ENCODE measurements at places on chromosomes 16 and 17.

GRCh38 chr17:58822148-58823050 lies 66.7 kb downstream of the PPM1E start:
- DNase-seq, result no peak

- DNase-seq, result no peak
Observed at GRCh38 chr16:63904182-63904581, 1217.7 kb downstream of the CDH11 start.

GRCh38 chr16:58121132-58121531 lies 8.0 kb downstream of the CFAP20 start:
- DNase-seq, result no peak

GRCh38 chr16:29974291-29975133 lies 844 bp downstream of the TAOK2 start:
- DNase-seq, result no peak

GRCh38 chr16:68481636-68482035 lies 33.3 kb upstream of the SMPD3 start:
- DNase-seq, result no peak

GRCh38 chr17:57286399-57287105 lies 30.2 kb downstream of the MSI2 start:
- no peak for DNase-seq

- DNase-seq, result no peak
Observed at GRCh38 chr17:19781488-19782458, 33.7 kb upstream of the ALDH3A1 start.

GRCh38 chr16:65117811-65118448 lies 3.9 kb downstream of the CDH11 start:
- DNase-seq, result no peak

GRCh38 chr17:10743316-10744009 lies 13.6 kb upstream of the TMEM220 start:
- DNase-seq, result no peak

GRCh38 chr16:75593825-75594820 lies 27.9 kb downstream of the GABARAPL2 start:
- no peak for DNase-seq

DNA sequence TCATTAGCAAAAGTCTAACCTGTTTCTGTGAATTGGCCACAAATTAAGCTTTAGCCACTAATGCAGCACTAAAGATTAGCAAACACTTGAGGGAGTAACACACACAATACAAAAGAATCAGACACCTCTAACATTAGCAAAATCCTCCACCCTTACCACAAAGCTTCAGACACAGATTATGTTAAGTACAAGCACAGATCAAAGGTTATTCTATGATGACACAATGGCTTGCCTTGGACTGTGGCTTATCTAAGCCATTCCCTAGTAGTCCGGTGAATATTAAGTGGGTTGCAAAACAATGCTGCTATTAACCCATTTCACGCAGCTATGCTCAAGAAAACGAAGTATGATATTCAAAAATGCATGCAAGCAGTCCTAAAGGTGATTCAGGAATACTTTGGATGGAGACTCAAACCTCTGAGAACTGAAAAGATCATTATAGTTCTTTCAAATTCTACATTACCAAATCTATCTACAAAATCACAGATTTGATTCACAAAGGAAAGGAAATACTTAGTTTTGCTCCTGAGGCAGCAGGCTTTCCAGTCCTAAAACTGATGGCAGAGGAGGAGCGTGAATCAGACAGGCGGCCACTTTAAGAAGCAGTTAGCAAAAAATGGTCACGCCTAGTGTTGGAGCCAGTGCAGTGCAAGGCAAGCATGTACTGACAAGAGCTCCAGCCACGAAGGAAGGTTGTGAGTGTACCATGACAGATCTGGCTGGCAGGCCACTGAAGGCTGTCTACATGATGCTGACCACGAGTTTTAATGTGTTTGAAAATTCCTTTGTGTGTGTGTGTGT lies 67.2 kb downstream of the PARN start:
- DNase-seq, result no peak

DNA sequence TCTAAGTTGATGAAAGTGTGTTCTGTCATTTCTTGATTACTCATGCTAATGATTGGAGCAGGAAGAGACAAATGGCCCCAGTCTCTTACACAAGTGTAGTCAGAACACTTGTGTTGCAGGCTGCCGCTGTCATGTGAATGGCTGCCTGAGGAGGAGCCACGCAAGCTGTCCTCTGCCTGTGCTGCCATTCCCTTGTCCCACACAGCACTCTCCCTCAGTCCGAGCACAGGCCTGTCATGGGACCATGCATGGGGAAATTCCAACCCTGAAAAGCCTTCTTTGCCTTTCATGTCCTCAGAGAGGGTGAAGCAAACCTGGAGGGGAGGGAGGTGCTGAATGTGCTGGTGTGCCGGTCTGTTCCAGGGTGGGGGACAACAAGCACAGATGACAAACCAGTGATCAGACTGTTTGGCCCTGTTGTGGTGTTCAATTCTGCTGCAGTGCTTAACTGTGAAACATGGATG lies 109.4 kb downstream of the MRTFB start:
- DNase-seq, result no peak

DNA sequence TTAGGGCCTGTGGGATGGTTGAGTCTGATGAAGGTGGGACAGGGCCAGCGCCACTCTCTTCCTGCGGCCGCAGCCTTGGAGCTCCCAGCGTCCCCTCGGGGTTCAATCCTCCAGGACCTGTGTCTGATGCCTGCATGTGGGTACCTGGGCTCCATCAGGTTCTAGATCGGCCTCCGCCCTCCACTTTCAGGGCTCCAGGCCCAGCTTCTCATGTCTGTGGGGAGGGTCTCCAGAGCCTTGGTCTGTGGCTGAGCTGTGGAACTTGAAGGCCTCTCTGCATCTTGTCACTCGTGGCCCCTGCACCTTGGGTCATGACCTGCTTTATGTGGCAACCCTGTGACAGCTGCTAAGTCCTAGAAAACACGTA lies 89.8 kb upstream of the ZNF750 start:
- no peak for DNase-seq

- no peak for DNase-seq
Observed at GRCh38 chr16:477301-478157, 50.0 kb upstream of the CAPN15 start.

GRCh38 chr17:40351359-40352236 lies 12.9 kb downstream of the GJD3 start:
- DNase-seq, result no peak

- DNase-seq, result no peak
Observed at GRCh38 chr17:81095383-81095762, 60.4 kb downstream of the BAIAP2 start.

DNA sequence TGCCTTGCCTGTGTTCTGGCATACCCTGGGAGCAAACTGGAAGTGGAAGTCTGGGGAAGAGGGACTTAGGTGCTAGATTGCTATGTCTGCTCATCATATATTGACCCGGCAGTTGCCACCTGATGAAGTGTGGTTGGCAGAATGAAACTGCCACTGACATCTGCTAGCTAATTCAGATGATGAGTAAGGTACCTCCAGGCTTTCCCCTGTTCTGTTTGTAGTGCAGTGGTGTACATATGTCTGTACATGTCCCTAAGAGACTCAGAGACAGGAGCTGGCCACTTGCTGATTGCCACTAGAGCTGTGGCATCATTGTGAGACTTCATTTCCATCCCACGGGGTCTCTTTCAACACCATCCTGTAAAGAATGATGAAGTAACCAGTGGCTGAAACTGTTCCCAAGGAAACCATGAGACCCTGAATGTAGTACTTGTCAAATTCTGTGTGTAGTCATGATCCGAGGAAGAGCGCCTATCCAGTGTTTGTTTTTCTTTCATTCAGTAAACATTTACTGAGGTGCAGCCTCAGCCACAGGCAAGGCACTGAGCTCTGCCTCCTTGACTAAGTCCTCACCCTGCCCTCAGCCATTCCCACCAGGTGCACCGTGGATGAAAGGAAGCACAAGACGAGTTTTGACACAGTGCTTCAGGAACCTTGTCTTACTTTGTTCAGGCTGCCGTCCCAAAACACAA lies 13.2 kb downstream of the CLUAP1 start:
- no peak for DNase-seq

GRCh38 chr17:33868899-33869298 lies 386.2 kb upstream of the CCL2 start:
- DNase-seq, result no peak

DNA sequence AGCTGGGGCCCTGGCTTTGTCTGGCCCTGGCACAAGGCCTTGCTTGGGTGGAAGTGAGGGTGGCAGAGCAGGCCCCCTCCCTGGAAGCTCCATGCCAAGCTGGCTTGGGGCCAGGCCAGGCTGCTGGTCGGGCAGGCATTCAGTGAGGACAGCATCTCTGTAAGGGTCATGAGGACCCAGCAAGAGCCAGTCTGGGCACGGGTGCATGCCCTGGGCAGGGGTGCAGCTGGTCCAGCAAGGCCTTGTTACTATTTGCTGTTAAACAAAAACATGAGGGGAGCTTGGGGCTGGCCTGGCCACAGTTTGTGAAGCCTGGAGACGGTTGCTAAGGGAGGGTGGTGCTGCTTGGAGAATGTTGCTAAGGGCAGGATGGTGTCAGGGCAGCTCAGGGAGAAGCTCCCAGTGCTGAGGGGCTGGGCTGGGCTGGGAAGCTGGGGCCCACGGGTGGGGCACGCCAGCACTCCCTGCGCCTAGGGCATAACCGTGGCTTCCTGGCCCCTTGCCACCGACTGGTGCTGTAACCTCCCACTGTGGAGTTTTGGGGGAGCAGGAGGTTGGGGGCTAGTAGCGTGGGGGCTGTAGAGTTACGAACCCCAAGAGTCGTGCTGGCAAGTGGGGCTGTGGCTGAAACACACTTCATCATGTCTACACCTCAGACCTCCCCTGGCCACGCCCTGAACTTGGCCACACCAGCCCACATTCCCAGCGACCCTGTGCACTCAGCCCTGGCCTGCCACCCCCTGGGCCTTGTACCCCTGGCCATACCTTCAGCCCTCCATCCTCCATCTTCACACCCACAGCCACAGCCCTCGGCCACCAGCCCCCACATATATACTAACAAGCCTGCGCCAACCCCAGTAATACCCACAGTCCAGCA lies 1.6 kb downstream of the TPPP3 start:
- DNase-seq, result no peak

- DNase-seq, result no peak
Observed at GRCh38 chr16:31064882-31065461, 9.1 kb downstream of the ZNF668 start.

DNA sequence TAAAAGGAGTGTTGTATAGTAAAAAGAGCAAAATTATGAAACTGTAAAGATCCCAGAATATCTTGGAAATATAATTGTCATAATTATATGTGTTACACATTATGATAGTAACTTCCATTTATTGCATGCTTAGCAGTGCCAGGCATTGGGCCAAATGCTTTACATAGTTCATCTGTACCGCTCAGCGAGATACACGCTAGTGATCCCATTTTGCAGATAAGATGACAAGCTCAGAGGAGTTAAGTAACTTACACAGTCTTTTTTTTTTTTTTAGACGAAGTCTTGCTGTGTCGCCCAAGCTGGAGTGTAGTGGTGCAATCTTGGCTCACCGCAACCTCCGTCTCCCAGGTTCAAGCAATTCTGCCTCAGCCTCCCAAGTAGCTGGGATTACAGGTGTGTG lies 6.8 kb upstream of the EZH1 start:
- no peak for DNase-seq

- no peak for DNase-seq
Observed at GRCh38 chr17:80718428-80718827, 173.8 kb downstream of the RPTOR start.

DNA sequence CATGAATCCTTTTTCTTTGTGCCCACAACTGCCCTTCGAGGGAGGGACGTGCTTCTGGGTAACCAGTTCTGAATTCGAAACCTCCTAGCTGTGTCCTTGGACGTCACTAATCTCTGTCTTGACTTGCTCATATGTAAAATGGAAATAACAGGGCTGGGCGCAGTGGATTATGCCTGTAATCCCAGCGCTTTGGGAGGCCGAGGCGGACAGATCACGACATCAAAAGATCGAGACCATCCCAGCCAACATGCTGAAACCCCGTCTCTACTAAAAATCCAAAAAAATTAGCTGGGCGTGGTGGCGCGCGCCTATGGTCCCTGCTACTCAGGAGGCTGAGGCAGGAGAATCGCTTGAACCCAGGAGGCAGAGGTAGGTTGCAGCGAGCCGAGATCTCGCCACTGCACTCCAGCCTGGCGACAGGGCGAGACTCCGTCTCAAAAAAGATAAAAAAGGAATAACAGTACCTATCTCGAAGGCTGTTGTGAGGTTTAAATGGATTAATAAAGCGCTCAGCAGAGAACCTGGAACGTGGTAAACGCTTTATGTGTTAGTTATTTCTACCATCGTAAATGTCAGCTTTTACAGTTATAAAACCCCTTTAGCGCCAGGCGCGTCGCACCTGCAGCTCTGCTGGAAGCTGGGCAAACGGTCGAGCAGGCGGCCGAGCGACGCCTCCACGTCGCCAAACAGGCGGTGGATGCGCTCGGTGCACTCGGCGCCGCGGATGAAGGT lies 641 bp downstream of the COG8 start:
- DNase-seq, result no peak

DNA sequence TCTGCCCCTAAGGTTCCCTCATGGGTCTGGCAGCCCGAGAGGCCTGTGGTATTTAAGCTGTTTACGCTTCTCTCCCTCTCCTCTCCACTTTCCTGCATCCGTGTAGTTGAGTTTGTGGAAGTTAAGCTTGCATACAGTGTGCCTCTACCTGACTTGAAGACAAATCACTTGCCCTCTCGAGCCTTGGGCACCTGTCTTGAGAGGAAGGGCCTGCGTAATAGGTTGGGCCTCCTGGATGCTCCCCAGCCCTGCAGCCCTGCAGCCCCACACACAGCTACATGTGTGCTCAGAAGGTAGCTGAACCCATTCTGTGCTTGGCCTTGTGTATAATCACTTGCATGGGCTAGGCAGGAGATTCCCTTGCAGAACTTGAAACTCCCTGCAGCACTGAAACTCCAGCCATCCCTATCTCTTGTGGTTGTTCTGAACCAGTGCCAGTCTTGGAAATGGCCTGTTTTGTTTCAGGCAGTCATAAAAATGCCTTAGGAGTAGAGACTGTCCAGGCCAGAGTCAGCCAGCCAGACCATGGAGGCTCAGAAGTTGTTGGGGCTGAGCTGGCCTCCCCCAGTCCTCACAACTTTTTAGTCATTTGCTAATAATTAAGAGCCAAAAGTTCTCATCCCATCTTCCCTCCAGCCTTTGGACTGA lies 134.6 kb downstream of the CLEC16A start:
- no peak for DNase-seq

- DNase-seq, result no peak
Observed at GRCh38 chr16:85183564-85183963, 71.3 kb upstream of the CIBAR2 start.

Data from right renal pelvis (tissue), 4 donors.